ENCODE measurements at places on chromosomes 12 and 14.

DNA sequence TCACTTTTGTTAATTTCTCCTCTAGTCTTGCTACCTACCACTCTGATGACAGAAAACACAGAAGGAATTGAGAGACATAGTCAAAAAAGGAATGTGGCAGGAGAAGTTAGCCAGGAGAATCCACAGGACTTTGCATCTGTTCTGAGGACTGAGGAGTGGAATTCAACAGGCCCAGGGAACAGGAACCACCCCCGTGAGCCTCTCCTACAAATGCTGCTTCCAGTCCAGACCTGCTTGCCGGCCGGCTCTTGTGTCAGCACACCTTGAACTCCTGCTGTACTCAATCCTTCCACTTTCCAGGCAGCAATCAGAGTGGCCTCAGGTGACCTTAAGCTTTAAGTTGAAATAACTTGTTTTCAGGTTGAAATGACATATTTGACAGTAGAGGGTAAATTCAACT, 903.1 kb downstream of the BCL11B start:
- no peak for DNase-seq

GRCh38 chr12:2482938-2483660, 311.7 kb upstream of the FKBP4 start:
- DNase-seq, result no peak

DNA sequence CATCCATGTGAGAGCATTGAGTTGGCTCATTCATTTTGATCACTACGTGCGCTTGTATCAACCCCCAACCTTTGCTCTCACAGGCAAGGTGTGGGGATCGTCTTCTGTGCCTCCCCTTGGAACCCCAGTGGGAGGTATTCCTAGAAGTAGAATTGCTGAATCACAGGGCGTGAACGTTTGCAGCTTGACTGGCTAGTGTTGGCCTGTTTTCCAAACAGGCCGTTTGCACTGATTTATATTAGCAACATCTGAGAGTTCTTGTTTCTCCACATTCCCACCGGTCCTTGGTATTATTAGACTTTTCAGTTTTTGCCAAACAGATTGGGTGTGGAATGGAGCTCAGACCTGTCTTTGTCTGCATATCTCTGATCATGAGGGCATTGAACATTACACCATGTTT, 288.6 kb upstream of the PWP1 start:
- DNase-seq, result no peak

DNA sequence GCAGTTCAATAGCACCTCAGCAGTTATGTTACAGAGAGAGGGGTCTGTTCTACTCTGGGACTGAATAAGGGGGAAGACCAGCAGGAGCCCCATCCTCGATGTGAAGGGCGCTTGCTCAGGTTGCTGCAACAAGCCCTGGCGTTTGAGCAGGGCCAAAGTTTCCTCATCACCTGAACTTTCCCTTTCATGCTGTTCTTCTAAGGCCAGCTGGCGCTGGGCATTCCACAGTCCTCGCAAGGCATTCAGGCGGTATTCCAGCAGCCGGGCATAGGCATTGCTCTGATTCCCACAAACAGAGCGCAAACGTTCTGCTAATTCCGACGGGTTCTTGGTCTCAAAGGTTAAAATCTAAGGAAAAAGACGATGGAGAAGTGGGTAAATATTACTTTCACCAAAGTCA, 62.8 kb downstream of the HECTD4 start:
- no peak for DNase-seq

DNA sequence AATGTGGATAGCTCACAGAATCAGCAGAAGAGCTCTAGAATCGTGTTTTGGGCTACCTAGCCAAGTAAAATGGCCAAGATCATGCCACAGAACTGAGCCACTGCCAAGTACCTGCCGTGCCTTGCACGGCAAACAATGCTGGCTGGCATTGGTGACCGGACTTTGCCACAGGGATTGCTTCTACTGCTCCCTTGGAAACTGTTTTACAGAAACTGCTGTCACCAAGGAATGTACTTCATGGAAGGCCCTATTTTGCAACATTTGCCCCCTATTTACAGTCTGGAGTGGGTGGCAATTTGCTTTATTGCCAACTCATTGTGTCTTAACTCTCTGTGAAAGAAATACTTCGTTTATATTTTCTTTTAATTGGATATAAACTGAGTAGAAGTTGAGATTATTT, 49.0 kb downstream of the BORCS5 start:
- no peak for DNase-seq

- DNase-seq, result peak; percentile 25
These were observed 32.3 kb downstream of the NINJ2 start for GRCh38 chr12:630656-631632.

- no peak for DNase-seq
These were observed 525 bp upstream of the FAR2 start for GRCh38 chr12:29148596-29148910.

- no peak for DNase-seq
These were observed 19.5 kb downstream of the PLXNC1 start for GRCh38 chr12:94167756-94168416.

DNA sequence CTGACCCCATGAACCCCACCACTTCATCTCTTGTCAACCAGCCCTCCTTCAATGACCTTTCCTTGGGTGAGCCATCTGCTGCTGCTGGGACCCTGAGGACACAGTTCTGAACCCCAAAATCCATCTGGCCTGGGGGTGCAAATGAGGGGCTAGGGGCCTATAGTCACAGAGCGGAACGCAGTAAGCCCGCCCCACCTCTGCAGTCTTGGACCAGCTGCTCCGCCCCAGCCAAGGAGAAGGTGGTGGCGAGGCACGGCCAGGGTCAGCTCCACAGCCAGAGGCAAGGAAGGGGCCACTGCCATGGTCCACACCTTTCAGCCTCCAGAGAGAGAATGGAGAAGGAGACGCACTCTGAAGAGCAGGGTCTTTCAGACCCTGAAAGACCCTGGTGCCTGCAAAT, 5.1 kb downstream of the TMEM179 start:
- no peak for DNase-seq

- no peak for DNase-seq
These were observed 12.2 kb upstream of the CLMN start for GRCh38 chr14:95331708-95332408.

DNA sequence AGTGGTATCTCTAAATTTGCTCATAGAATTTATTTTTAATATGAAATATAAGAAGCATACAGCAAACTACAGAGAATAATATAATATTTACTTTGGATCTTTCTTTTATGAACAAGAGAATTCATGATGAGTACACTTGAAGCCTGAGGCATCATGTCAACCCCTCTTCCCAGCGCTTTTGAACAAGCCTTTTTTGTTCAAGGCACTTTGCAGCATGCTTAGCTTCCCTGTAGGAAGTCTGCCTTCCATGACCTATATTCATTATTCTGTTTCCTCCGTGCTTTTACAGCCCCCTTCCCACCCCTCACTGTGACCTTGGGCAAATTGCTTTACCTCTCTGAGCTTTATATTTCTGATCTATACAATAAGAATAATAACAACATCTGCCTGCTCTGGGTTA, 41.6 kb downstream of the SCN8A start:
- no peak for DNase-seq

- DNase-seq, result no peak
These were observed 59.4 kb upstream of the E2F7 start for GRCh38 chr12:77124767-77125166.

DNA sequence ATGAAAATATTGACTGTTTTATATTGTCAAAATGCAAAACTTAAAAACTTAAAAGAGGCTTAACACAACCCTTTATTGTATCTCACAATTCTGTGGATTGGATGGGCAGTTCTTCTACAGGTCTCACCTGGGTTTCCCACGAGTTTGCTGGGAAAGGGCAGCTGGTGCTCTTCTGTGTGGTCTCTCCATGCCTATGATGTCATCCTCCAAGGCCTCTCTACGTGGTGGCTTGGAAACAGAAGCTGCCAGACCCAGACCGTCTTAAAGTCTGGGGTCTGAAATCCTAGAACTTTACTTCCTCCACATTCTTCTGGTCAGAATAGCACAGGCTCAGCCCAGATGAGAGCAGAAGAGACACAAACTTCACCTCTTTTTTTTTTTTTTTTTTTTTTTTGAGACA, 36.5 kb upstream of the KICS2 start:
- DNase-seq, result no peak

GRCh38 chr12:51620448-51620847, 29.4 kb downstream of the SCN8A start:
- DNase-seq, result no peak

DNA sequence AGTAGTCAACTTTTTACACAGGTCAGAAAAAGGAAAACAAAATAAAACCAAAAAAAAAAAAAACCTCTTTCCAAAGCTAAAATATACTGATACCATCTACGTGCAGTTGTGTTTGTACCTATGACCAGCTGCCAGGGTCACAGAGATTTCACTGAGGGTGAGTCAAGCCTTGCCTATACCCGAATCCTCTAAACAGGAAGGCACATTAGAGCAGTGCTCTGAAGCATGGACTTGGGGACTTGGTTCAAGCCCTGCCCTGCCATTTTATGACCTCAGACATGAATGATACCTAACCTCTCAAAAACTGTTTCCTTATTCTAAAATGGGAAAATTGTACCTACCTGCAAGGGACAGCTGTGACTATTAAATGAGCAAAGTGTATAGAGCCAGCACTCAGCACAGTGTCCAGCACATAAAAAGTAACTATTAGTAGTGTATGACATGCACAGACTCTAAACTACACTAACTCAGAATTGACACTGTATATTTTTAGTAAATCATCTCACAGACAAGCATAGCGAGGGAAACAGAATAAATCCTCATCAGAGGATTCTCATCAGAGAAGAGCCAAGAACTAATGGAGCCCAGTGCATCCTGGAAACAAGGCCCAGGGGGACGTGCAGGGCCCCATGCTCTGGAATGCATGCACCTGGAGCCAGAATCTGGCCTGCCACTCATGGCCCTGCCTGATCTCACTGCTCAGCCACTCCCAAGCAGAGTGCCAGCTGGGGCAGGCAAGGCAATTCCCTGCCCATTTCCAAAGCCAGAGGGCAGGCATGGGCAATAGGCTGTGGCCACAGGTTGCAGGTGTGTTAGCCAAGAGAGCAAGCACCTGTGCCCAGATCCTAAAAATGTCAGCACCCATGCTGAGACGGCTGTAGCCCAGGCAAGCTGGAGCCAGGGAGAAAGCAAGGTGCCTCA, 57.0 kb downstream of the NT5DC3 start:
- DNase-seq, result no peak

- no peak for DNase-seq
These were observed 321.5 kb downstream of the PCNX1 start for GRCh38 chr14:71228711-71229110.

DNA sequence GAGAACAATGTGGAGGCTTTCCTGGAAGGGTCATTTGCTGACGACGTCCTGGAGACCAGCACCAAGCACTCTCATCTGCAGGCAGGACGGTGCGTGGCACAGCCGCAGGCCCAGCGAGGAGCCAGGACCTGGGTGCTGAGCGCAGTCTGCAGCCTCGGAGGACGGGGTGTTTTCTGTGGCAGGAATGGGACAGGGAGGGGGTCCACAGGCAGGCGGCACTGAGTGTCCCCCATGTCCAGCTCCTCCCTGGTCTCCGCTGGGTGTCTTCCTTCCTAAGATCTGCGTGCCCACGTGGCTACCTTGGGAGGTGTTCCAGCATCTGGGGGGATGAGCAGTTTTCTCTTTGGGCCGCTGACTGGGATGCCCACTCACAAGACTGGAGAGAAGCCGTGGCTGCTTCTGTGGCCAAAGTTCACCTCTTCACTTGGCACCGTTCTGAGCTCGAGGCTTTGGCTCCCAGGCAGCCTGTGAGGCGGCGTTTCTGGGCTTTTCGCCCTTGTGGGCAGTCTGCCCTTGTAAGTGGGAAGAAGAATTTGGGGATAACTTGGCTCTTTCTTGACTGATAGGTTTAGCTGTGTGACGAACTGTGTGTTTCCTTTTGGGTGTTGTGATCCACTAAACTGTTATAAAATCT, 72.2 kb downstream of the NOC4L start:
- no peak for DNase-seq

GRCh38 chr12:5716976-5717375, 228.1 kb downstream of the ANO2 start:
- DNase-seq, result no peak

DNA sequence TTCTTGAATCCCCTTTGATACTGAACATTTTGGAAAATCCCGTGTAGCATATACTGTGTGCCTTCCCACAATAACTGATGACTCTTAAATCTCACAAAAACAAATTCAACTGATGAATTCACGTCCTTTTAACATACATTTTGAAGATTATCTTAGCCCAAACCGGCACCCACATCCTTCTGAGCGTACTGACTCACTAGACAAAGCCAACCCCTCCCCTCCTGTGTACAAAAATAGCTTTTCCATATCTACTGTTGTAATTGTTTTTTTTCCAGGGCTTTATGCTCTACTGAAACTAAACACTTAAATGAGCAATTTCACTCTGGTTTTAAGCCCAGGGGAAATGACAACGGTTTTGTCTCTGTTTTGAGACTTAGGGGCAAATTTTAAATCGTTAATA, 109.4 kb upstream of the ATF7IP start:
- no peak for DNase-seq

DNA sequence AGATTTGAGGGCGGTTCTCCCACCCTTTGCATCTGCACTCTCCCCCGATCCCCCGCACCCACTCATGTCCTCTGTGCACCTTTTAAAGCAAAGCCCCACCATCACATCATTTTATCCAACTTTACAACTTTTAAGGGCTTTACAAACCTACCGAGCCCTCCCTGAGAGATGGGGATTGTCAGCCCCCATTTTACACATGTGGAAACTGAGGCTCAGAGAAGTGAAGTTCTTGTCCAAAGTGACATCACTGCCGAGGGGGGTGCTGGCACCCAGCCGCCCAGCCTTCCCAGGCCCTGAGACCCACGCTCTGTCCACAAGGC, 334.2 kb downstream of the MED13L start:
- DNase-seq, result no peak

DNA sequence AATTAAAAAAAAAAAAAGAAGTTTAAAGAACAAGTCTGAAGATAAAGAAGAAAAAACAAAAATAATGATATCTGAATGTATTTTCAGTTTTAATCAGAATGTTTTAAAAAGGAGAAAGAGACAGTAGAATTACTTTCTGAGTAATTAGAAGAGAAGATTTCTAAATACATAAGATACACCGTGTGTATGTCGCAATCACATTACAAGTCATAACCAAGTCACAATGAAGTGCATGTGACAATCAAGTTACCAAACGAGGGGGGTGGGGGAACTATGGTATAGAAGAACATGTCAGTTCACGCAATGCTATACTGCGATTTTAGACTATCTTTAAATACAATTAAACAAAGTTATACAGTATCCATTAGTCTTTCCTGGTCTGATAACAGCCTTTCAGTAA, 1464.1 kb upstream of the FLRT2 start:
- no peak for DNase-seq

DNA sequence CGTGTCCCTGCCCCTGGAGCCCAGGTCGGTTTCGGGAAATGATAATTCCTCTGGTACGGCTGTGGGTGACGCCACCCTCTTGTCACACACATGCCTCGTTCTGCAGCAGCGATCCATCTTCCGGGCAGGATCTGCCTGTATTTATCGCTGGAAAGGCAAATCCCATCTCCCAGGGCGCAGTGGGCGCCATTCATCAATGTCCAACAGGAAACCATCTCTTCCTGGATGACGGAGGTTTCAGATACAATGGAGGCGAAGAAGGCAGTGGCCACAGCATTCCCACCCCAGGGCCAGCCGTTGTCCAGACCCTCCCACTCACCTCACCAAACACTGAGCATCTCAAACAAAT, 74.2 kb downstream of the NOC4L start:
- no peak for DNase-seq
